ENCODE measurements at places on chromosomes 7 and 10.
A peak's percentile ranks its signal among the peaks of the same experiment; 100 is the strongest.

- DNase-seq: no peak
Measured at GRCh38 chr7:107998150-107998549, 4.8 kb downstream of the LAMB1 start.

- DNase-seq: no peak
Measured at GRCh38 chr7:107162475-107162874, 6.3 kb upstream of the HBP1 start.

GRCh38 chr10:130742941-130743675 lies 568.4 kb downstream of the TCERG1L start:
- DNase-seq: no peak

- no peak for DNase-seq
Measured at GRCh38 chr7:149261316-149261828, 624 bp upstream of the ZNF783 start.

DNA sequence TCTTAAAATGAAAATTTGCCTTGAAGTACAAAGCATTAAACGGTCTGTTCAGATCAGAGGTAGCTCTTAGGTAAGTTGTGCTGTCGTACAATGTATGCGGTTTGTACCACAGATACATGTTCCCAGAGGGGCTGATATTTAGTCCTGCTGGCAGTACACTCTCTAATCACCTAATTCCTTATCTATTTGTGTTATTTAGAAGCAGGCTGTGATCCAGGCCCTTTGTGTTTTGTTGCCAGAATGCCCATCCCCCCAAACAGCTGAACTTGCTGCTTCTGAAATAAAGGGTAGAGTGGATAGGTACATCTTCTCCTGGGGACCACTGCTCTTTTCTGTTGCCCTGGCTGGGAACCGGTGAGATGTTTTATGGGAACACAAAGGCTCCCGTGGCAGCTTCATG lies 84.5 kb downstream of the SND1 start:
- DNase-seq: no peak

DNA sequence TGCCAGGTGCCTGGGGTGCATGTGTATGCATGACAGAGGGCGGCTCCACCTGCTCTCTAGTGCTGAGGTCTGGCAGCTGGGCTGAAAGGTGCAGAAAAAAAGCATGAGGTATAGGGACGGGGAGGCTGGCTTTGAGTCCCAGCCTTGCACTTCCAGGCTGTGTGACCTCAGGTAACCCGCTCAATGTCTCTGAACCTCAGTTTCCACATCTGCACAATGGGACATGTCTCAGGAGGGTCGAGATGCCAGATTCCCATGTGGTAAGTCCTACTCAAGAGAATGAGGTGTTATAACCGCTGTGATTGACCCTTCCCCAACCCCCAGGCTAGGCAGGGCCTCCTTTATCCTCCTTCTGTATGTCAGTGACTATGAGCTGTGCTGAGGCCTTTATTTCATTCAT lies 48.8 kb downstream of the ARHGAP22 start:
- no peak for DNase-seq

DNA sequence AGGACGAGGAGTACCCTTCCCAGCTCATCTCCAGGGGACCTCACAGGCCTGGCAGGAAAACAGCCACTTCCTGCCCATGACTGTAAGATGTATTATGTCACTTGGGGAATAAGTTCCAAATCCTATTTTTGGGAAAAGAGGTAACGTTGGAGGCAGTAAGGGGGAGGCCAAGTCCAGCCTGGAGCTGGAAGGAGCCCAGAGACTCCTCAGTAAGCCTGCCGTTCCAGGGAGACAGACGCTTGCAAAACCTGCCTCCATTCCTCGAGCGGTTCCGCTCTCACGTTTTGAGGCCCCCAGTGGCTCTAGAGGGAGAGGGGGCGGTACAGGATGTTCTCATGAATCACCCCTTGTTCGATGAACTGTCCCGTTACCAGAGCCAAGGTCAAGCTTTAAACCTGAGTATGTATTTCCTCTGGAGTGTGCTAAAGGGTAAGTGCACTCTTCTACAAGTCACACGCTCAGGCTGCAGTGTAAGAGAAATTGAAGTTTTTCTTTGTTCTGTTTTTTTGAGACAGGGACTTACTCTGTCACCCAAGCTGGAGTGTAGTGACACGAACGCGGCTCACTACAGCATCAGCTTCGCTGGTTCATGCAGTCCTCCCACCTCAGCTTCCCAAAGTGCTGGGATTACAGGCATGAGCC lies 45.5 kb upstream of the CYTH3 start:
- no peak for DNase-seq

GRCh38 chr10:48681740-48682139 lies 2.9 kb upstream of the WDFY4 start:
- no peak for DNase-seq

DNA sequence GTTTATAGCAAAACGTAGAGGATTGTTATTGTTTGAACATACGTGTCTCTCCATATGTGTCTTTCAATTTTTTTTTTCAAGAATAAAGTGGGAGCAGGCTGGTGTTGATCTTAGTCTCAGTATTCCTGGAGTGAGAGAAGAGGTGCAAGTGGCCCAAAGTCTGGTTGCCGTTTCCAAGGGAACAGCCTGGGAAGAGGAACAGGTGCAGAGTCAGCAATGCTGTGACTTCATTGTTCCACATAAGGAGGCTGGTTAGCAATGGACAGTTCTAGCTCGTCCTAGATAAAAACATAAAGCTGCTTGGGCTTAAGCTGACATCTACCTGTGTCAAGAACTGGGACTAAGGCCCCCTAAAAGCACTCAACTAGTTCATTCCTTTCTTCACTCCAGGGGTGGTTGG lies 626.6 kb upstream of the TPK1 start:
- no peak for DNase-seq

DNA sequence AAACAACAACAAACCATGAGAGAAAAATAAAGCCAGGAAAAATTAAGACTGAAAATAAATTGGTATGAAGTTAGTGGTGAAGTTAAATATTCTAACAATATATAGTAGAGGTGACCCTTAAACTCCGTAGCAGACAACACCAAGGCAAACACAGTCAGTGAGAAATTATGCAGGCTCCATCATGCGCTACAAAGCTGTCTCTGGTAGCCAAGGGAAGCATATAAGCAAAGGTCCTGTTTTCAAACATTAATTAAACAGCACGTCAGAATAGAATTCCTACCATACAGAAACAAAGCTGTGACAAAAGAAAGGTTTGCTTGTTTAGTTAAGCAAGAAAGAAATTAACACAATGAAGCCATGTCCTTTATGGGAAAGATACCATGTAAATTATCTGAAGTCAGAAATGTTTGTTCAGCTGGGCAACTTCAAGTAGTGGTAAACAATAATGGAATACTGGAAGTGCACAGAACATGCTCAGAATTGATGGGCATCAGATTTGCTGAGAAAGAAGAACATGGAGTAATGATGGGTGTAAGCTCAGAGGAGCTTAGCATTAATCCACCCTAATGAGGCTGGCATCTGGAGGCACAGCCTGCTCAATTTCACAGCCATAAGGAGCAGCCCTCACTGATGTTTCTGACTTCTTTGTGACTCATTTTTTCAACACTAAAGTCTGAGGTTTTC lies 75.7 kb downstream of the IGF2BP3 start:
- no peak for DNase-seq

- no peak for DNase-seq
Measured at GRCh38 chr10:10332786-10333185, 684.9 kb upstream of the CELF2 start.

- no peak for DNase-seq
Measured at GRCh38 chr7:26616235-26616634, 248.2 kb downstream of the SKAP2 start.

DNA sequence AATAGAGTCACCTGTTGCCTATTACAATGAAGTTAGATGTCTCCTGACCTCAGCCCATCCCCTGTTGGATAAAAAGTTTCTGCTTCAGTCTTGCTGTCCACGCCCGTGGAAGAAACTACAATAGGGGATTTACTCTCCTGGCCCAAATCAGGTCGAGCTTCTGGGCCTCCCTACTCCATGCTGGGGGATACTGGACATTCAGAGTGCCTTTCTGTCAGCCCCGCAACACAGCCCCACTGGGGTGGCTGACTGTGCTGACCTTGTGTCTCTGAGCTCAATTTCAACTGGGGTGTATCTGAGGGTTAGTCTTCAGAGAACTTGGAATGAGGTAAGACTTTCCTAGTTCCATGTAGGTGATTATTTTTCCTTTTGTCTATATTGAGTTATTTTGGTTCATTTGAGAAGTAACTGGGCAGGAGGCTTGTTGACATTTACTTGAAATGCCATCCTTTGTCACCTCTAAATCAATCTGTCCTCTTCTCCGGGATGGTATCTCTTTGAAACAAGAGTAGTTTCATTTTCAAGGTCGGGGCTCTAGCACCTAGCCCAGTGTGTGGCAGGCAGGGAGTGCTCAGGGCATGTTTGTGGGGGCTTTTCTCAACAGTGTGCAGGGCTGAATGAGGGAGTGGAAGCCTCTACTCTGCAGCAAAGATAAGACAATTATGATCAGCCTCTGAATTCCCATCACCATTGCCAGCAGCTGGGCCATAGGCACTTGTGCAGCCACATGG lies 17.7 kb upstream of the CXCL12 start:
- no peak for DNase-seq

DNA sequence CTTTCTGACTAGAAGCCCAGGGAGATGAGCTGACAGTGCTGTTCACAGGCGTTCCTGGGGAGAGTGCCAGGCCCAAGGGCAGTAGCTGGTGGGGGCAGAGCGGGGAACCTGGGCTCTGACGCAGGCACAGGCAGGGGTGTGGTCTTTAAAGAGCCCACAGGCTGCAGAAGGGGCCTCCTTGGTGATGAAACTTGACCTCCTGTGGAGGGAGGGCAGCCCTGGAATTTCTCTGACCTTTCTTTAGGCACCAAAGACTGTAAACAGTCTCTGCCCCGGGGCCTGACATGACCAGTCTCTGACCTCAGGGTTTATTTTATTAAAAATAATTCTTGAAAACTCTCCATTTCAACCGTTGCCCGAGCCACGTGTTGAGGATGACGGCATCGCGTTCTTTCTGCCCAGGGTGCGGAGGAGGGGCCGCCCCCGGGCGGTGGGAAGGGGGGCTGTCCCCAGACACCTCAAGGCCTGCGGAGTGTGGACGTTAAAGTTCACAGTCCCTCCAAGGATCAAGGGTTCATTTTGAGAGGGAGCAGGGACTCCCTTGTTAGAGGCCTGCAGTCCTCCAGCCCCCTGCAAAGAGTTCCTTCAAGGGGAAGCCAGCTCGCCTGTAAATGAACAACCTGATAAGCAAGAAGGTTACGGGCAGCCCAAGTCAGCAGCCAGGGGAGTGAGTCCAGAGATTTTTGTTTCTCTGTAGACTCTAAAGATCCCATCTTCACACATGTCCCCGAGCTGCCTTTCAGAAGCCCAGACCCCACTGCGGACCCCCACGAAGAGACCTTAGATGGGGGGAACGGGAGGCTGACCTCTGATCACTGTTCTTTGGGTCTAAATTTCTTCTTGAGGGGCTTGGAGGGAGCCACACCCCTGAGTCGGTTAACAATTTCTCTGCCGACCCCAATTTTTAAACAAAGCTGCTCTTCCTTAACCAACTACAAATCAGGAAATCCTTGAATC lies 128.9 kb downstream of the VIPR2 start:
- DNase-seq: no peak

DNA sequence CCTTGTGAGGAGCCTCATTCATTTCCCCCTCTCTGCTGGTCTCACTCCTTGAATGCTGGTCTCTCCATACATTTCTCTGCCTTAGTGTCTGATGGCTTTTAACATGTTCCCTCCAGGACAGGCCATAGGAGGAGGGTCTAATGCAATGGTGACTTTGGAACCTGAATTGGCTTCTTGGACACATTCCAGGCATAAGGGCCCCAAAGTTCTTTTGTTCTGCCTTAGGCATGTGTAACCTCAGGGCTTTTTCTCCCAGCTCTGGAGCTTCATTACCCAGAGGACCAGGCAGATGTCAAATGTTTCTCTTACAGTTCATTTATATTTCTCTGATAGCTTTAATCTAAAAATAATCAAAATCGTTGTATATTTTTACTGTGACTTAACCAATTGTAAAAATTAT lies 162.6 kb downstream of the SDK1 start:
- no peak for DNase-seq

DNA sequence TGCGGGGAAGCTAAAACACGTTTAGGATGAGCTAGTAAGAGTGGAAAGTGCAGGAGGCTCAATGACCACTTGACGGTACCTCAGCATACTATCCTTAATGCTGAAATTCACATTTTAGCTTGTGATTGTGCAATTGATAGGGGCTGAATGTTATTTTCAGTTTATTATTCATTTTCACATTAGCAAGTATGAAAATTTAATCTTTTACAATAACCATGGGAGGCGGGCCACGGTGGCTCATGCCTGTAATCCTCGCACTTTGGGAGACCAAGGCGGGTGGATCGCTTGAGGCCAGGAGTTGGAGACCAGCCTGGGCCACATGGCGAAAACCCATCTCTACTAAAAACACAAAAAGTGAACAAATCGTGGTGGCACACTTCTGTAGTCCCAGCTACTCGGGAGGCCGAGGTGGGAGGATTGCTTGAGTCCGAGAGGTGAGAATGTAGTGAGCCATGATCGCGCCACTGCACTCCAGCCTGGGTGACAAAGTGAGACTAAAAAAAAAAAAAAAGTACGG lies 22.0 kb upstream of the ANLN start:
- DNase-seq: no peak

DNA sequence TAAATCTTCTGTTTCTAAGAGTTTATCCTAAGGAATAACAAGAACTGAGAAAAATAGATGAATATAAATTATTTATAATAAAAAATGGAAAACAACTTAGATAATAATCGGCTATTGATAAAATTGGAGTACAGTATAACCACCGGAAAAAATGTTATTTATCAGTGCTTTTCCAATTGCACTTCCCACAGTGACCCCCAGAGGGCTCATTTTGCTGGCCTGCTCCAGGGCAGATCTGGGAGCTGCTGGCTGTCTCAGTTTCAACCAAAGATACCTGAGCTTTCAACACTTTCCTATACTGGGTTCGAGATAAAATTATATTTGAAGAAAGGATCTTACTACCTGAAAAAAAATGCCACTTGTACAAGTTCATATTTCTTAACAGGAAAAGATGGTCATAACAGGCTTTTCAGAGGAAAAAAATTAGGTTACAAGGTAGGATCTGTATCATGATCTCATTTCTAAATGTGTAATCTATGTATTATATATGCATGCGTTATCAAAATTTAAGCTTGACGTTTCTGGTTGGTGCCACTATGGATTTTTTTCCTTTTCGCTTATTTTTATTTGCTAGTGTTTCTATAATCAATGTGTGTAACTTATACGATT lies 165.7 kb downstream of the NPSR1 start:
- DNase-seq: peak; percentile 15

- peak; percentile 44 for DNase-seq
Measured at GRCh38 chr10:69089638-69090599, 2.0 kb downstream of the SRGN start.

GRCh38 chr10:55374917-55375316 lies 573.9 kb upstream of the PCDH15 start:
- no peak for DNase-seq
